ENCODE measurements at places on chromosomes 2 and 18.

GRCh38 chr2:158312981-158313380 is 143.6 kb downstream of the CCDC148 start:
- no peak for DNase-seq

GRCh38 chr2:6995391-6996097 is 78.3 kb downstream of the RNF144A start:
- no peak for DNase-seq

DNA sequence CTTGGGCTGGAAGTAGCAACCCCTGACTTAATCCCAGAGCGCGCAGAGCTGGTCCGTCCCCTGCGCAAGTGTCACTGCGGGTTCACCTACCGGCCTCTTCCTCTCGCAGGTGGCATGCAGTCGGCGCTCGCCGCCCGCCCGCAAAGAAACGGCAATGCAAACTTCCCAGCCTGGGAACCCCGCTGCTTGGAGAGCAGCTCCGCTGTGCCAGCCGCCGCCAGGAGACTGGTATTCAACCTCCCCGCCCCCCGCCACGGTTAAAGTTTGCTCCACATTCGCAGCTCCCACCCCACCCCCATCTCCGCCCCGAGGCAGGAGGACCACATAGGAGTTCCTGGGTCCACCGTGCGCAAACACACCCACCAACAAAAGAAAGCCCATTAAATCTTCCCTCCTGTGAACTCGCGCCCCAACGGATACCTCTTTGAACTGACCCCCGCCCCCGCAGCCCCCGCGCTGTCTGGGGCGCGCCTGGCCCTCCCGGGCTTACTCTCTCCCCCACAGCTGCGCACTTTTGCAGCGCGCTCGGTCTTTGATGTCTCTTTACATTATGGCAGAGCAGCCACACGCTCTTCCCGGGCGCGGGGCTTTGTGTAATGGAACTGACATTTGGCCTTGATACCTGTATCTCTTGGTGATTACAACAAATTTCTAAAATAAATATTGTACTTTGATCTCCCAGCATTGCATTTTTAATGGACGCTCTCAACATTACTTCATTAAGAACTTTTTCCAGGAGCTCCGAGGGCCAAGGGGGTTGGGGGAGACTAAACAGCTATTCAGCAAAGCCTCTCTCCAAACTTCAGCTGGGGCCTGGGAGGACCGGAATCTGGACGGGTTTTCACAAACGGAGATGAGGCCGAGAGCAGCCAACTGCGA is 3.1 kb upstream of the SP5 start:
- no peak for DNase-seq

DNA sequence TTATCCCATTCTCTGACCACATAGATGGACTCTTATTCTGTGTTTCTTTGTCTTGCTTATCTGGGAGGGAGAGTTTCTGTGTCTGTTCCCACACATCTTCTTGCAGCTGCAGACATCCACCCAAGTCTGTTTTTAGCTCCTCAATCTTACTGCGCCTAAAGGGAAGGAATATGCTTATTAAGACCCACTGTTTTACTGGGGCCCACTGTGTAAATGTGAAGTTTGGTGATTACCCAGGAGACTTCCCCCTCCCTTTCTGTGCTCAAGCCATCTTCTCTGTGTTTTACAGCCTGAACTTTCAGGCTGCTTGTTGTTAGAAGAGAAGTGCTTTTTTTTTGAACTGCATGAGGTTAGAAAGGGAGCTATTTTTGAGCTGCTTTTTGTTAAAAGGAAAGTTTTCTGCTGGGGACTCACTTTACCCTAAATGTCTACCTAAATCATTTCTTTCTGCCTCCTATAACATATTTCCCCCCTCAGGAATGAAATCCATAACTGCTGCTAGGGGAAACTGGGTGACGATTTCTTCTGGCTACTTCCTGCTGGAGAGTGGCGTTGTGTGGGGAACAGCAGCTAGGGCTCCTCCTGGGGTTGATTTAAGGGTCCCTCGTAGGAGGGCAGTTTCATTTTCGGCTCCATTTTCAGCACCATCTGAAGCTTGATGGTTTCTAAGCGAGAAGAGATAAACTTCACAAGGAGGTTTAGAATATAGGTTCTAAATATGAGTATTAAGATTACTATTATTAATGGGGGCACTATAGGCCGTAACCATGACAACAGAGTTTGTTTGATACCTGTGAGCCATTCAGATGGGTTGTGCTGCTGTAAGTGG is 39.5 kb upstream of the GMCL1 start:
- DNase-seq = no peak

DNA sequence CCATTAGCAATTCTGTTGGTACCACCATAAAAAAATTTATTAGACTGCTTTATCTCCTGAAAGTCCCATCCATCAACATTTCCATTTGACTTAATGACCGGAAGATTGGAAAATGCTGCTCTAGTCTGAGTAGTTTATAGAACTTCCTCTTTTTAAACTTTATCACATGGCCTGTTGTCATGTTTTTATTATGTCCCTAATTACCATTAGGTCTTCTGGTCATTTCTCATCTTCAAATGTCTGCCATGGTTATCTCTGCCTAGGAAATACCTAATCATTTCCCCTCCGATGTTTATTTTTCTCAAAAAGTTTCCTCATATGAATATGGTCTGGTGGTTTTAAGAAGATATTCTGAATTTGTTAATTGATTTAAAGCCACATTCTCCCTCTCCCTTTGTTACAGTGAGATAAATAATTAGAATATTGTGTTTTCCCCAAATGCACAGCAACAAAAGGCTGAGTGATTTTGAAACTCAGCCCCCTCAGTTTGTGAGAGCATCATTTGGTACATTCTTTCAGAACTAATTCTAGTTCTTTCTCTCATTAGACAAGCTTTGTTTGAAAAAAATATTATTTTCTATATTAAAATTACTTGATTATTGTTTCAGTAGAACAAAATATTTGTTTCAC is 317.1 kb upstream of the ST6GAL2 start:
- DNase-seq = no peak

- DNase-seq = no peak
Measured at GRCh38 chr2:136505462-136505861, 259.9 kb upstream of the THSD7B start.

DNA sequence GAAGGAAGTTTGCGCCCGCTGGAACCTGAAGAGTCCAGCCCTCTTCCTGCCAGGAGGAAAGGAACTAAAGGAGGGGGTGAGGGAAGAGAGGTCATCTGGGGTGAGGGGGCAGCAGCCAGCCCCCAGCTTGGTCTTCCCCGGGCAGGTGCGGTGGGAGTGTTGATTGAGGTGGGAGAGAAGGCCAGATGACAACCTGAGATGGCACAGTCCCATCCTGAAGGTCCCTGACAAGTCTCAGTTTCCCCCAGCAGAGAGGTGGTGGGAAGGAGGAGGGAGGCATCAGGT is 240.9 kb downstream of the HAUS1 start:
- no peak for DNase-seq

DNA sequence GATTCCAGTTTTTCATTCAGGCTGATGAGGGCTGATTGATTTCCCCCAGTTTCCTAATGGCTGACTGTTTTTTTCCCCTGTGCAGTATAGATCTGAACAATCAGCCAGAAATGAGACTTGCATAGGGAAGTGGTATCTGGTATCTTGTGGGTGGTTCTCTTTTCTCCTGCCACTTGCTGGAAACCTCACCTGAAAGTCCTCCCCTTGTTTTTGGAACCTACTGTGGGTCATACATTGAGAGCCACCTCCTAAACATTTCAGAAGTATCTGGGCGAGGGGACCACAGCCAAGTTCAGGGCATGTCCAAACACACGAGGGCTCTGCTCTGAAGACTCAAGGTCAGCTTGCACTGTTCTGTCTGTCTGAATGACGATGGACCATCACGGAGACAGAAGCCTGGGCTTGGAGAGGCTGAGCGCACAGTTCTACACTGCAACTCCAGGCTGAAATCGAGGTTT is 19.3 kb downstream of the ALPK2 start:
- no peak for DNase-seq

Measured in stimulated activated CD4-positive, alpha-beta T cell treated with anti-CD3 and anti-CD28 coated beads, Interleukin-12 subunit alpha, Interleukin-12 subunit beta, amount 100 ng/mL, for 48 hours (primary cell).